Stimulated activated CD4-positive, alpha-beta T cell treated with anti-CD3 and anti-CD28 coated beads, Interleukin-2, amount 100 ng/mL, for 4 hours (primary cell): ENCODE measurements at places on chromosomes 2 and 18.

DNA sequence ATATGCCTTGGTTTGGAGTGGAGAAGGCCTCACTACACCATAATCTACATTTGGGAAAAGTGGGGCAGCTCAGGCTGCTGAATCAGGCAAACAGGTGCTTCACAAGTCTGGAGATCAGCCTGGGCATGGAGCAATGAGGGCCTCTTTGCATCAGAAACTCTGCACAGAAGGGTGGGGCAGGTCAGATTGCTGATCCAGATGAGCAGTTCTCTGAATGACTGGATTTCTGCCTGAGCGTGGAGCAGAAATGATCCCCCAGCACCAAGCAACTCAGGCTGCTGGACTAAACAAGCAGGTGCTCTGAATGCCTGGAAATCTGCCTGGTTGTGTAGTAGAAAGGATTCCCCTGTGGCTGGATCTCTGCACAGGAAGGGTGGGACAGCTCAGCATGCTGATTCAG is 605.3 kb upstream of the ZNF804A start:
- DNase-seq: no peak

- DNase-seq: no peak
Observed at GRCh38 chr2:18506883-18507509, 53.5 kb downstream of the RDH14 start.

GRCh38 chr2:34997779-34998178 is 1357.8 kb upstream of the CRIM1 start:
- no peak for DNase-seq

GRCh38 chr2:101881131-101881530 is 110.6 kb upstream of the IL1R2 start:
- no peak for DNase-seq

DNA sequence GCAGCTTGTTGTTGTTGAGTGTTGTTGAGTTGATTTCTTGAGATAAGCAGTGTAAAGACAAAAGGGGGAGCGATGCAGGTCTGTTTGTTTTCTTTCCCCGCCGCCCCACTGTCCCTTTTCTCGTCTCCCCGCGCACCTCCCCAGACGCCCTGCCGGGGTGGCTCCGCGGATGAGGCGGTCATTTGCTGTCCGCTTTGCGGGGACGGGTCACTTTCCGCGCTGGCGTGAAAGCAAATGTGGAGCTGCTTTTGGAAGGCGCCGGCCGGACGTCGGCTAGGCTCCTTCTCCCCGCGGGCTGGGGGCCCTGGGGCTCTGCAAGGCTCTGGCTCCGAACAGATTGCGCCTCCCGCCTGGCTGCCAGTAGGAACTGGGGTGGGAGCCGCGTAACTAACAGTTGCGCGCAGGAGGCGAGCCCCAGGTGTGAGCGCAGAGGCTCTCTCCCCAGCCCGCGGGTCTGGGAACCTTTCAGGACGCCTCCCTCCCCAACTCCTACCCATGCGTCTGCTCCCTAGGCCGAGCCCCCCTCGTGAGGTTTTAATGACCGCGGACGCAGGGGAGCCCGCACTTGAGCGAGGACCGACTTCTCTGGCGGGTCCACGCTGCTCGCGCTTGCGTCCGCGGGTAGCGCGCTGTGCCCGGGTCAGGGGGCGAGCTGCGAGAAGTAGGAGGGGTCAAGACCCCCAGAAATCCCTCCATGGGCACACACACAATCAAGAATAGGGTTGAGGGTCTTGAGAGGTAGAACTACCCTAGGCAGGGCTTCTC is 146.6 kb downstream of the MEIS1 start:
- DNase-seq: no peak
